Stimulated activated CD8-positive, alpha-beta memory T cell treated with anti-CD3 and anti-CD28 coated beads, Interleukin-7, amount 100 ng/mL, for 4 hours (primary cell): ENCODE measurements at places on chromosomes 6 and 20.

DNA sequence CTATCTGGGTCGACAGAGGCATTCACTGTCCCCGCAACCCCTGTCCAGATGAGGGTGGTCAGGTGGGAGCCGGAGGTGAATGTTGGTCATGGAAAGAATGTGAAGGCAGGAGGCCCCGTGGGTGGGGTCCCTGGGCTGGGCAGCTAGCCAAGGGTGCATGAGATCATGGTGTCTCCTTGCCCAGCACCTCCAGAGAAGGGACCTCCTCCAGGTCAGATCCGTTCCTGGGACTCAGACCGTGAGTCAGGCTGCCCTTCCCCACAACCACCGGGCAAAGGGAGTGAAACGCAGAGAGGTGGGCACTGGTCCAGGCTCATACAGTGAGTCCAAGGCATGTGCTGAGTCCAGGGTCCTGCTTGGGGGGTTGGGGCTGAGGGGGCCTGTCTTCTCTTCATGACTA is 3.5 kb downstream of the FOXS1 start:
- DNase-seq = no peak

DNA sequence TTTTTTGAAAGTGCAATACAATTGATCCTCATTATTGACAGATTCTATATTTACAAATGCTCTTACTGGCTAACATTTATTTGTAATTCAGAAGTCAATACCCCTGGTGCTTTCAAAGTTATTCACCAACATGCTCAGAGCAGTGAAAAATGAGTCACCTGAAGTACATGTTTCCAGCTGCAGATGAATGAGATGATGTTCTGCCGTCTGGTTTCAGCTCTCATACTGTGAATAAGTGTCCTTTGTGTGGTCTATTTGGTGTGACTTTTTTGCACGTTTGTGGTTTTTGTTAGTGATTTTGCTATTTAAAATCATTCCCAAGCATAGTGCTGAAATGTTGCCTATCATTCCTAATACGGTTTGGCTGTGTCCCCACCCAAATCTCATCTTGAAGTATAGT is 22.3 kb upstream of the EYA4 start:
- no peak for DNase-seq

DNA sequence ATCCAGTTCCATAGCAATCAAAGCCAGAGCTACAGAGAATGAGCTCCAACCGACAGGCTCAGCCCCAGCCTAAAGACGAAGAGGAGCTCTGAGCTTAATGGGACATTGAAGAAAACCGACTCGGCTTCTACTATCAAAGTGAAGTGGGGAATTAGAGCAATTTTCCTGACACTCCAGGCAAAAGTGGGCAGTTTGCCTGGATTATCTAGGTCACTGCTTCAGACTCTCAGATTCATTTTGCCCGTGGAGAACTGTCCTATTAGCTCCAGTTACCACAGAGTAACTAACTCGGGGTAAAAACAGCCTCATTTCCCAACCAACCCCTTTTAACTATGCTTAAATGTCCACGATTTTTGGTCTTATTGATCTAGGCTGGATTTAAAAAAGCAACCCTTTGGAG is 592.1 kb upstream of the NRSN1 start:
- DNase-seq = no peak

GRCh38 chr6:126170978-126171382 is 168.9 kb upstream of the CENPW start:
- no peak for DNase-seq

- DNase-seq = no peak
These were observed 72.1 kb downstream of the GFRAL start for GRCh38 chr6:55399351-55399750.

DNA sequence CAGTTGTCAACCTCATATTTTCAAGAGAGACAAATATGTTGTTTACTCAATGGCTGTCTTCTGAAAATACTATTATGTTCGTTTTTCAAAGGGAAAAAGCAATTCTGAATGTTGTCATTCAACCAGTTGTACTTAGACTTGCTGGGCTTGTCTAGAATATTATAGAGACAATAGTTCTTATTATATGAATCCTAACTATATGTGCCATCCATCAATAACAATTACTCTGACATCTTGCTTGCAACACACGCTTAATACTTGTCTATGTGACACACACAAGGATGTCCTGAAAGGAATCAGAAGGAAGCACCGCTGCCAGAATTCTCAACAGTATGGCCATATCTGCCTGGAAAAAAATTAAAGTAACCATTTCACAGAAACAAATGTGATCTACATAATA is 283.3 kb upstream of the NRSN1 start:
- no peak for DNase-seq

- DNase-seq = no peak
These were observed 74.8 kb downstream of the HACE1 start for GRCh38 chr6:104784884-104785283.

- no peak for DNase-seq
These were observed 175.1 kb downstream of the PDE10A start for GRCh38 chr6:165487950-165488349.

GRCh38 chr20:56689318-56689717 is 60.2 kb downstream of the TFAP2C start:
- no peak for DNase-seq

GRCh38 chr6:127385668-127386430 is 42.4 kb upstream of the ECHDC1 start:
- no peak for DNase-seq

DNA sequence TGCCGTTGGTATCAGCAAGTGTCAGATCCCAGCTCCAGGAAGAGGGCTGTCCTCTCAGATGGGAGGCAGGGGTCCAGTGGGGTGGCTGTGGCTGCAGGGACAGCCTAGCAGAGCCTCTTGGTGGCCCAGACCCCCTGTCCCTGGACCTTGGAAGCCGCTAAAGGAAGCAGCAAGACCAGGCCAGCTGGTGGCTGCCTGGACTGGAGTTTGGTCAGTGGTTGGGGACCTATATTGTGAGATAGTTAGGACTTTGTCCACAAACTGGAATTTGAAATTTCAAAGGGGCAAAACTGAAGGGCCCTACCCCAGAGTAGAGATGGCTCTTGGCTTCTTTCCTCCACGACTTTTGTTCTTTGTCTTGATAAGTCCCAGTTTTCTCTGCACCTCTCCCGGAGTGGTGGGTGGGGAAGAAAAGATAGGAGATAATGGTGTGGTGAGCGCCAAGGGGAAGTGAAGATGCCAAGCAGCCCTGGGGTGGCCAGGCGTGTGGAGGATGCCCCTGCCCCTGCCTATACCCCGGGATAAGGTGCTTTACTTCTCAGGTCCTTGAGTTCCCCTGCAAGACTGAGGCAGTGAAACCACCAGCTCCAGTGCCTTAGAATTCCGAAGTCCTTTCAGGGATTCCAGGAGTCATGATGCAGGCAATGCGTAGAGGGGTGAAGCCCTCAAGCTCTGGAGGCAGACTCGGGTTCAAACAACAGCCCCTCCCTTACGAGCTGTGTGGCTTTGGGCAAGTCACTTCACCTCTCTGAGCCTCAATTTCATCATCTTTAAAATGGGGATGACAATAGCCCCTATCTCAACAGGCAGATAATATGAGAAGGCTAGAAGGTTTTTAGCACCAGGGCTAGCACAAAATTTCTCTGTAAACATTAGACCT is 40.2 kb downstream of the HNF4A start:
- DNase-seq = no peak

DNA sequence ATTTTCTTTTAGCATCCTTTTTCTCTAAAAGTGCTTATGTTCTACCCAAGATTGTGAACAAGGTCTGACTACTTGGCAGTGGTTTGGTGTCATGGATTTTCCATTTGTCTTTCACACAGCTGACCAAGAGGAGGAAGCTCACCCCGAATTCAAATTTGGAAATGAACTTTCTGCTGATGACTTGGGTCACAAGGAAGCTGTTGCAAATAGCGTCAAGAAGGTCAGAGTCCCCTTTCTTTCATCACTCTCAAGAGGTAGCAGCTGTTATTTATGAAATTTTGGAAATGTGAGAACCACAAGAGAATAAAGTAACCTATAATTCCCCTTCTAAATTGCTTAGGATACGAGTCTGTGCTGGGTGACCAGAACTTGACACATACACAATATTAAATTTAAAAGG is 113.0 kb upstream of the LAMP5 start:
- no peak for DNase-seq

DNA sequence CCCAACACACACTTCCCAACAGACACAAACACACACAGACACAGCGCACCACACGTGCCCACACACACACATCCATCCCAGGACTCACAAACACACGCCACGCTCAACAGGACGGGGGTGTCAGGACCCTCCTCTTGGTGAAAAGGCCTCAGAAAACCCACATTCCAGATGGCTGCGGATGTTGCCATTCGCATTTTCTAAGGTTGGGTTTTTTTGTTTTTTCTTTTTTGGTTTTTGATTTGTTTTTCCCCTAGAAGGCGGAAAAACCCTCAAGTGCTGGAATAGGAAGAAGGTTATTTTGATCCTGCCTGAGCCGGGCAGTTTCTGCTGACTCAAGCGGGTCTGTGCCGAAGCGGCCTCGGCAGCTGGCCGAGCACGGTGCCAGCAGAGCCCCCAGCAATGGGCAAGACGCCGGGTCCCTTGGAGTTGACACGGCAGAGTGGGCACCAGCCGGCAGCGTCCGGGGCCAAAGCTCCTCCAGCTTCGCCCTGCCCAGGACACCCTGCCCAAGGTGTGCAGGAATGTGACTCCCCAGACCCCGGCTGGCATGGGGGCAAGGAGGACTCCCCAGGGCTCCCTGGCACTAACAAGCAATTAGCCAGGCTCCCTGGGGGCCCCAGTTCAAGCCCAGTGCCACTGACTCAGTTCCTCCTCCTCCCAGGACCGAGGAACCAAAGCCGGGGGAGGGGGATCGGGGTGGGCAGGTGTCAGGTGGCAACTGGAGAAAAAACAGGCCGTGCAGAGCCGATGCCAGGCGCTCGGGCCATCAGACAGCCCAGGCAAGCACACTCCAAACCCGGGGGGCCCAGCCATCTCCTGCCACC is 40.9 kb upstream of the ZBP1 start:
- no peak for DNase-seq

GRCh38 chr6:167795321-167795811 is 31.3 kb upstream of the AFDN start:
- no peak for DNase-seq

DNA sequence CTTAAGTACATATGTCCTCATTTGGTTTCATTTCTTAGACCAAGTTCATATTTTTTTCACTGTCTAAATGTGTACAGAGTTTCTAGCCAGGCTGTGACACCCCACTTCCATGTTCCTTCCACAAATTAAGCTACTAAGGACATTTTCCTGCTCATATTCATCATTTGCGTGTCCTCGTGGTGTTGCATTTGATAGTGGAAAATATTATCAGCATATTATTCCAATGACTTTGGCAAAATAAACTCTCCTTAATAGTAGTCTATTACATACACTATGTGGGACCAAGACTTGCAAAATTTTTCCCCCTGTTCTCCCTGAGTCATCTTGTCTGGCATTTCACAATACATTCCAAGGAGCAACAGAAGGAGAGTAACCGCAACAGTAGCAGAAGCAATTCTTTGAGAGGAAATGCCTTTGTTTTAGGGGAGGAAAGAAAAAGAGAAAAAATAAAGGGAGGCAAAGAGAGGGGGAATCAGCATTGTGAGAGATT is 599.2 kb downstream of the COL12A1 start:
- no peak for DNase-seq

- DNase-seq = no peak
These were observed 6.6 kb downstream of the CST8 start for GRCh38 chr20:23497536-23497935.

DNA sequence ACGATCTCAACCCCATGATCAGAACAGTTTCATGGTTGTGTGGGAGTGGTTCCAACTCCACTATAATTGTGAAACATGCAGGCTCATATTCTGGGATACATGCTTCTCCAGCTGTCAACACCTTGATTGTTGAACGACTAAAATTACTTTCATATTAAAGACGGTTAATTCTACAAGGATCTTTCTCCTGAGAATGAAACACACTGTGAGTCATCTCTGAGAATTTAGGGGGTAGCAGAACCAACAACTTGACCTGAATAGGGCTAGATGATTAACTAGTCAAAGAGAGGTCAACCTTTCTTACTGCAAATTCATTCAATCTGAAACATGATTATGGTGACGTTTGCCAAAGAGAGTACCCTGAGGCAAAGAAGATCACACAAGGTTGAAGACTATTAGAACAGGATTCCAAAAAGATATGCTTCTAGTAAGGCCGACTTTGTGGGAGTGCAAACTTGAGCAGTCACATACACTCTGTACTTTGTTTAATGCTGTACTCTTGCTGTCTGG is 175.2 kb upstream of the CITED2 start:
- no peak for DNase-seq

DNA sequence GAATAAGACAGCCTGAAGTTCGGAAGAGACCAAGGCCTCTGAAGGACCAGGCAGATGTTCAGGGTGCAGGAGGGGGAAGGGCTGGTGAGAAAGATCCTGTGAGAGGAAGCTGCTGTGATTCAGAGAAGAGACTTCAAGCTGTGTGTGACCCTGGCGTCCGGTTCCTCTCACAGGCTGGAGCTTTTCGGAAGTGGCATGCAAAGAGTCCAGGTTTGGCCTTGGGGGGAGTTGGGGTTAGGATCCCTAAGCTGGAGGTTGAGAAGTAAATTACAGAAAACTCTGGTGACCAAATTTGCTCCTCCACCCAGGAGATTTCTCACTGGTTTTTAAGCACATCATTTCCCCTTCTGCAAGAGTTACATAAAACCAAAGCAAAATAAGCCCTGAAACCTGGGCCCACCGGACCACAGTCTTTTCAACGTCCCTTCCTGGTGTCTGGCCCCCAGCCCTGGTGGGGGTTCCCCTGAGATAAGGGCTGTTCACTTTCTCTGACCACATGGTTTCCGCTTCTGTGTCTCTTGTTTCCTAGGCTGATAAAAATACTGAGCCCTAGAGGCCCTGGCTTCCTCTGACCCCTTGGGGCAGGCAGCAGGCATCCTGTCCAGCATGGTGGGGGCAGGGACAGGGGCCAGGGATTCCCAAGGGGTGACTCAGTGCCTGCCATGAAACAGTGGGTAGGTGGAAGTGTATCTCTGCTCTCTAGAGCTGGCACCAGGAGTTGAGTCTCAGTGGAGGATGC is 12.0 kb upstream of the LTA start:
- DNase-seq = no peak

- DNase-seq = peak; percentile 35
These were observed 12.9 kb upstream of the MROH8 start for GRCh38 chr20:37192137-37192854.

- DNase-seq = no peak
These were observed 26.1 kb upstream of the ZNF831 start for GRCh38 chr20:59137532-59137931.

DNA sequence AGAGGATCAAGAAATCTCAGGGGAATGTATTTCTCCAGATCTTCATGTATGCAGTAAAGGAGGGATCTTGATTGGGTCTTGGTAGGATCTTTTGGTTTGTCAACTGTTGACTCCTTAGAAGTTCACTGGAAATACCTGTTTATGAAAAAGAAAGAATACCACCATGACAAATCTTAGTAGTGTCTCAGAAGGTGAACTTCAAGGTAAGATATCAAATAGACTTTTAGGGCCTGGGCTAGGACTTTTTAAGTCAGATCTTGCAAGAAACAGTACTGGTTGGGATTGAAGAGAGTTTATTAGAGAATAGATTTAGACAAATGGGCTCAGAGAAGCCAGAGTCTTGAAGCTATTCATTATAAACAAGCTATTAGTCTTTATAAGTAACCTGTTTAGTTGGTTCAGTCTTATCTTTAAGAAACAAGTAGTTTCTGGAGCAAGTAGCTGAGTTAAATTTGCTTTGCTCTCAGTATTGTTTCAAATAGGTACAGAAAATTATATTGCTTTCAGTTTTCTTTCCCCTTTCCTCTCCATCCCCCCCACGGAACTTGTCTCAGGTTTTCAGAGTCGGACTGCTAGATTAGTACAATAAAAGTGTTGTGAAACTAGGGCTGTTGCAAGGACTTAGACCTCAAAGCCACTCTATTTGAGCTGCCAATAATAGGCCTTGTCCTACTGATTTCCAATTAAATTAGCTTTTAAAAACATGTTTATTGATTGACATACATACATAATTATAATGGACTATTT is 529.1 kb upstream of the CITED2 start:
- no peak for DNase-seq

- DNase-seq = no peak
These were observed 492.5 kb upstream of the FLRT3 start for GRCh38 chr20:14829906-14830305.
